Fibroblast of upper back skin (primary cell): ENCODE measurements at places on chromosomes 16 and 17.

DNA sequence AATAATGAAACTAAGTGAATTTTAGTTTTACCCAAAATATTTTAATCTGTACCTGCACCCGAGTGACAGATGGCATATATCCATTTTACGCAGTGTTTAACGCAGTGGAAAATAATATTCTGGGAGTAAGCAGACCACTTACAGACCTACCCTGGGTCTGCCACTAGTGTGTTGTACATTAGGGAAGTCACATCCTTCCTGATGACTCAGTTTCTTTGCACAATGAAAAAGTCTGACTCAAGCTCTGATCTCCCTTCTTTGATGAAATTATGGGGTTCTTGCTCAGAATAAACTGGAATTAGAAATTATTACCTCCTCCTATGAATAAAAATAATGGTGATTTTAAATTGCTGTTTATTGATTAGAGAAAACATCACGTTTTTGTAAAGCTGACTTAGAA lies 123.2 kb upstream of the AXIN2 start:
- peak; percentile 34 for DNase-seq

GRCh38 chr16:85354686-85355514 lies 242.6 kb upstream of the CIBAR2 start:
- peak; percentile 99 for DNase-seq

GRCh38 chr17:49508061-49508865 lies 13.2 kb downstream of the NGFR start:
- DNase-seq = peak; percentile 36

- DNase-seq = no peak
These were observed 8.2 kb upstream of the EIF1 start for GRCh38 chr17:41680426-41681040.

DNA sequence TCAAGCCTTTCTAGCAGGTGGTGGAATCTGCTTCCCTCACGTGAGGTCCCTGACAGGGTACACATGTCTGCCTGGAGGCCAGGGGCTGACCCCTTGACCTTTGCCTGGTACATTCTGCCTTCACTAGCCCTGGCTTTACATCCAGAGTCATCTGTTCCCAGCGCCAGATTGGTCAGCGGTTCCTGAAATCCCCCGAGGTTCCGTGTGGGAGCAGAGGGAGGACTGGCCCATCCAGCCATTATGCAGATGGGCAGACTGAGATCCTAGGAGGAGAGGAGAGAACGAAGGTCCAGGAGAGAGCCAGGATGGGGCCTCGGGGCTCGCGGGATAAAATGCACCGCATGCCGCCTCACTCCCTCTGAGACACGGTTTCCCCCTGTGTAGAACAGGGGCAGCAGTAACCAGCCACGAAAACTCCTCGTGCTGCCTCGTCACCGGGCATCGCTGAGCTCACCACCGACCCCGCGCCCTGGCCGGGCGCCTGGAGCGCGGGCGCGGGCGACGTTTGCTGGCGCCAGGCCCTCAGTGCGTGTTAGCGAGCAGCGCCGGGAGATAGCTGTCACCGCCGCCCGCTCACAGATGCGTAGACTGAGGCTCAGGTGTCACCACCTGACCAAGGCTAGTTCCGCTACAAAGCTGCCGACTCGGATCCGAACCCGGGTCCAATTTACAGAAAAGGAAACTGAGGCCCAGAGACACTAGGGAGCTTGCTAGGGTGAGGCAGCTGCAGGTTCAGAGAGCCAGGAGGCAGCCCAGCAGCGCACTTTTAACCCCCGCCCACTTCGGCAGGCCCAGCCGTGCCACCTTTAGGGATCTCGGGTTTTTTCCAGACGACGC lies 811 bp upstream of the MAP2K3 start:
- no peak for DNase-seq

- no peak for DNase-seq
These were observed 1.8 kb upstream of the TELO2 start for GRCh38 chr16:1491327-1491726.

DNA sequence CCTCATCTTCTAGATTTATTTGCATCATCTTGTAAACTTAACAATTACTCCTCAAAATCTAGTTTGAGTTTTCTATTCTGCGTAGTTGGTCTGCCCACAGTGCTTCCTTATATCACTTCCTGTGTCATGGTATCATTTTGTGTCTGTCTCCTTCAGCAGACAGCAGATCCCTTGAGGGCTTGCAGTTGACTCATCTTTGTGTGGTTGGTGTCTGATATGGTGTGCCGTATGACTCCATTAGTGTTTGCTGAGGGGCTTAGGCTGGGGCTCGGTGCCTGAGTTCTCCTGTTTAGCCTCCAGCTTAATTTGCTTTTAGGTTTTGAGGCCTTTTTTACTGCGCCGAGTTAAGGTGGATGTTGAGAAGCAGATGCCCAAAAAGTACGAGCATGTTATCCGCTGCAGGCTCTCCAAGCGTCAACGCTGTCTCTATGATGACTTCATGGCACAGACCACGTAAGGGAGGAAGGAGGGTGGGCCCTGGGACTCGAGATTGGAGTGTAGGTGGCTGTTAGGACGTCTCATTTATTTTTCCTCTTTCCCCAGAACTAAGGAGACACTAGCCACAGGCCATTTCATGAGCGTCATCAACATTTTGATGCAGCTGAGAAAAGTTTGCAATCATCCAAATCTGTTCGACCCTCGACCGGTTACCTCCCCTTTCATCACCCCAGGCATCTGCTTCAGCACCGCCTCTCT lies 16.9 kb downstream of the SRCAP start:
- no peak for DNase-seq
